Dermis microvascular lymphatic vessel endothelial cell (primary cell): ENCODE measurements at places on chromosomes 12 and 14. TPM values are rescaled to one million over a fixed set of nuclear protein-coding genes. Genes with fewer than 3 reads are reported as not detected.

The RNASE2 gene
- not detected in 2 replicates for total RNA-seq

The RTRAF gene
- 122 and 223 TPM in 2 replicates for total RNA-seq

The CLEC9A gene
- total RNA-seq = not detected in 2 replicates

The PLEKHD1 gene
- total RNA-seq = under 0.01 and 0.13 TPM in 2 replicates

The ENDOU gene
- total RNA-seq = under 0.01 TPM in 2 replicates

The SMCO3 gene
- 0.89 and 1.4 TPM in 2 replicates for total RNA-seq

The BCL2L2 gene
- total RNA-seq = 10.9 and 16.3 TPM in 2 replicates
